ENCODE measurements at places on chromosomes 16 and 17.
A peak's percentile ranks its signal among the peaks of the same experiment; 100 is the strongest.

DNA sequence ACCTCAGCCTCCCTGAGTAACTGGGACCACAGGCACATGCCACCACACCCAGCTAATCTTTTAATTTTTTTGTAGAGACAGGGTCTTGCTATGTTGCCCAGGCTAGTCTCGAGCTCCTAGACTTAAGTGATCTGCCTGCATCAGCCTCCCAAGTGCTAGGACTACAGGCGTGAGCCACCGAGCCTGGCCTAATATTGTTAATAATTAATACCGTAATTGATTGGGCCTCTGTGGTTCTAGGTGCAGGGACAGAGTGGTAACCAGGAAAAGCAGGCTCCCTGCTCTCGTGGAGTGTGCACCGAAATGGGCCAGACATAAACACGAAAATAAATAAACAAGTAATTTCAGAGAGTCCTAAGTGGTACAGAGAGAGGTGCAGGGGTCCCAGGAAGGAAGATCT lies 241.0 kb downstream of the GSG1L start:
- no peak for DNase-seq

- DNase-seq, result no peak
Measured at GRCh38 chr16:25941800-25942499, 250.2 kb downstream of the HS3ST4 start.

DNA sequence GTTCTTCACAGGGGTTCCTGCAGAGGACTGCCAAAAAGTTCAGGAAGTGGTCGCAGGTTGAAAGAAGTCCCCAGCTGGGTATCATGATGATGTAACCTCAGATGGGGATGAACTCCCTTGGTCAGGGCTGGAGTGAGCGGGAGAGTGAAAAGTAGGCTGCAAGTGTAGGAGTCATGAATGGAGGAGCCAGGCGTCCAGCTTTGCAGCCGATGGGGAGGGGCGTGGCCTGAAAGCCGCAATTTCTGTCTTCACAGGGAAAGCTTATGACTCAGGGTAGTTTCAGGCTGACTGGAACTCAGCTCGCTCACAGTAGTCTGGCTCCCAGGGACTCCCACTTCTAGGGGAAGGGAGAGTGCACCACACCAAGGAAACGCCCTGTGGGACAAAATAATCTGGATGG lies 70.0 kb upstream of the HS3ST3A1 start:
- peak; percentile 52 for DNase-seq

GRCh38 chr16:87416826-87417527 lies 24.8 kb downstream of the MAP1LC3B start:
- peak; percentile 51 for DNase-seq

GRCh38 chr16:75343286-75343685 lies 90.0 kb downstream of the CFDP1 start:
- no peak for DNase-seq

DNA sequence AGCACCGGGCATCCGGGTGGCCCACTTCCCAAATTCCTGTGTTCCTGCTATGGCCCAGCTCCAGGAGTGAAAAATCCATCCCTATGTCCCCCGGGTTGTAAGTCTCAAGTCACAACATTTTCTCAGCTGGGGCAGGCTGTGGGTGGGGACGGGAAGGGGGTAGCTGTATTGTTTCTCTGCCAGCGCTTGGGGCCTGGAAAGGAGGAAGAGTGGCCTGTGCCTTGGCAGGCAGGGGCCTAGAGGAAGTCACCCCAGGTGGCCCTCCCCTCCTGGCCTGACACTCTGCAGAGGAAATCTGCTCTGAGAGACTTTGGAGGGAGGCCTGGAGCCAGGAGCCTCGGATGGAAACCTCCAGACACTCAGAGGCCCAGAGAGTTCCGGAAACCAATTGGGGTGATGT lies 10.6 kb upstream of the SCN4A start:
- DNase-seq, result no peak

GRCh38 chr16:67672739-67673662 lies 6.4 kb downstream of the C16orf86 start:
- peak; percentile 70 for DNase-seq

DNA sequence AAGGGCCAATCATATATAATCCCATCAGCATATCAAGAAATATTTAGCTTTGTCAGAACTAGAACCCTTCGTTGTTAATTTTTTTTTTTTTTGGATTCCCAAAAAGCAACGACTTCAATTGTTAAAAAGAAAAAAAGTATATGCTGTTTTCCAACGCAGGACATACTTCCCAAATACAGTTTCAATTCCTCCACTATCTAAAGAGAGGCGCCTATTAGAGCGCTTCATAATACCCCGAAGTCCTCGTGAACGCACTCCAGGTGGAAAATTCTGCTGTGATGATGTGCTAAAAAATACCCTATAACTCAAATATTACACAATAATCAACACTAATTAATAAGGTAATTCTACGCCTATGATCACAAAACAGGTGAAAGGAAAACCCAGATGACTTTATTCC lies 20.8 kb downstream of the GNA13 start:
- no peak for DNase-seq

- no peak for DNase-seq
Measured at GRCh38 chr17:2634361-2634960, 41.0 kb downstream of the PAFAH1B1 start.

- no peak for DNase-seq
Measured at GRCh38 chr16:450785-451512, 25.5 kb downstream of the RAB11FIP3 start.

DNA sequence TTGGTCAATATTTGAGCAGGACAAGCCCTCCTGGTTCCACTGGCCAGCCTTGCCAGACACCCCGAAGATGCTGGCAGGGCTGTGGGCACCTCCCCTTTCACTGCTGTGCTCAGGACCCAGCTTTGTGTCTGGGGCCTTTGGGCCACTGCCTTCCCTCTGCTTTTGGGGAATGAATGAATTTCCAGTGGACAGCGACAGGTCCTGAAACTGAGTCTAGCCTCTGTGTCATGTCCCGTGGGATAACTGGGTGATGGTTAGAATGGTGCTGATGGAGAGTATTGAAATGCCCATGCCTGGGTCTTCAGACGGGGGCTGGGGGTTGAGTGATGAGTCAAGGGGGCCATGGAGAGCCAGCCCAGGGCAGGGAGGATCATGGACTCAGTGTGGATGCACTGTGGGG lies 135.8 kb downstream of the FOXL1 start:
- no peak for DNase-seq

DNA sequence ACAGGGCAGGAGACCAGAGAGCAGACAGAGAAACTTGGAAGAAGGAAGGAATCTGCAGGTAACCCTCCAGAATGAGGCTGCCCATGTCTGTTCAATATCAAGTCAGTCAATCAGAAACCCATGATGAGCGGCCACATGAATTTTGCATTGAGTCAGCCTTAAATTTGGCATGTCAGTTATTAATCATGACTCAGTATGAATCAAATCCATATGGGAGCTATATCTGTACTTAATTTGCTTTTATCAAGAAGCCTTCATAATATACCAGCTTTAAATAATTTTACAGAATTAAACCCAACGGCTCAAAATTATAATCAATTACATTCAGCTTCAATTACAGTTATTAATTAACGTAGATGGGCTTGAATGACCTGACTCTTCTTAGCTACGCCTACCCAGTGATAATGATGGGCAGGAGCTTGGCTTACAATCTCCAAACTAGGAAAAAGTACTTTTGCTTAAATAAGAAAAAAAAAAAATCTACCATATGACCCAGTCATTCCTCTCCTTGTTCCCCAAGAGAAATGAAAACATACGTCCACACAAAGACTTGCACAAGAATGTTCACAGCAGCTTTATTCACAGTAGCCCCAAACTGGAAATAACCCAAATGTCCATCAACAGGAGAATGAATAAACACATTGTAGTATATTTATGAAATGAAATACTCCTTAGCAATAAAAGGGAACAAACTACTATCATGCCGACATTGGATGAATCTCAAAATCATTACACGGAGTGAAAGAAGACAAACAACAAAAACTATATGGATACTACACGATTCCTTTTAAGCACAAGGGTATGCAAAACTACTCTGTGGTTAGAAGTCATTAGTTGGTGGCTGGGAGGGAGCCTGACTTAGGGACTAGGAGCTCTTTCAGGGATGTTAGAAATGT lies 48.6 kb downstream of the SLC39A11 start:
- DNase-seq, result no peak

DNA sequence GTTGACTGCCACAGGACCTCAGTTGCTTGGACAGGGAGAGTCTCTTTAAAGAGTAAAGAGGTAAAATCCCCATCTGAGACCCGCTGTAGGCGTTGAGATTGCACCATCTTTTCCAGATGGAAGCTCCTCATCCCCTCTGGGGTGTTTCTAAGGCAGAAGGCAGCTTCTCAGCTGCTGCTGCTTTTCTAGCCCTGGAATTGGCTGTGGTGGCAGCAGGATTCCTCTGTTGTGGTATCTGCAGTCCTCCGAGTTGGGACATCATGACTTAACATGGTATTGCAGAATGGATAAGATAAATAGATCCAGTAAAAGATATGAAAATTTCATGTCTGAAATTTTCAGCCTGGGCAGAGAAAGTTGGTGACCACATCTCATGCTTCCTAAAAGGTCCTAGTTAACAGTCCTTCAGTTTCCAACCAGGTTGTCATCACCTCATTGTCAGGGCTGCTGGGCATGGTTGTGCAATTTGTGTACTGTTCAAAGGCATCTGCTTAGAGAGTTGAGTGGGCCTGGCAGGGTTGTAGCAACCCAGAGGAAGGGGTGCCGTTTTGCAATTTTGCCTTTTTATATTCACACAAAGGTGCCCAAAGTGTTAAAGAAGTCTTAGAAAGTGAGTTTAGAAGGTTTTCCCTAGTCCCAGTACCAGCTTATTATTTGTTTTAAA lies 150.4 kb downstream of the SPECC1 start:
- no peak for DNase-seq

DNA sequence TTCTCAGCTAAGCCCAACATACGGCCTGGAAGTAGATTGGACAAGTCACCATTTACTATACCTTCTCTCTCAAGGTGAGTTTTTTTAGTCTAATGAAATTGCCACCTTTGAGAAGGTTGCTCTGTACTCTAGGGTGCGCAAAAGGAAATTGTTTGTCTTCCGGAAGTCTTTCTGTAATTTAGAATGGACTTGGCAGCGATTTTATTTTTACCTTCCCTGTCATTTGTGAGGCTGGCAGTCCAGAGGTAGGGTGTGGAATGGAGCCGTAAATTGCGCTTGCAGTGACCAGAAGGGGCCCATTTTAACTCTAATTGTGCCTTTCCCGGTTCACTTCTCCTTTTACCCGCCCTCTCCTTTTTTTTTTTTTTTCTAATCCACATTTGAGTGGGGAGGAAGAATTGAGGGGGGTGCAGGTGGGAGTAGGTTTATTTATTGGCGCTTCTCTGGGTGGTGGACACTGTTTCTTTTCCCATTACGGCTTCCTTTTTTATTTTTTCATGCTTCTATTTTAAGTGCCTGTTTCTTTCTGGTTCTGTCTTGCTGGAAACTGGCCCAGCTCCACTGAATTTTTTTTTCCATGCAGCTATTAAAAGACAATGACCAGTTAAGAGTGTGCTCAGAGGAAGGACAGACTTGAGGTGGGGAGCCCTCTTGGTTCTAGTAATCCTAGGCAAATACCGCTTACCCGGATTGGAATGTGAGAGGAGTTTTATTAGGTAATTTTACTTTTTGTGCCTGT lies 89.7 kb upstream of the CLEC18A start:
- no peak for DNase-seq

DNA sequence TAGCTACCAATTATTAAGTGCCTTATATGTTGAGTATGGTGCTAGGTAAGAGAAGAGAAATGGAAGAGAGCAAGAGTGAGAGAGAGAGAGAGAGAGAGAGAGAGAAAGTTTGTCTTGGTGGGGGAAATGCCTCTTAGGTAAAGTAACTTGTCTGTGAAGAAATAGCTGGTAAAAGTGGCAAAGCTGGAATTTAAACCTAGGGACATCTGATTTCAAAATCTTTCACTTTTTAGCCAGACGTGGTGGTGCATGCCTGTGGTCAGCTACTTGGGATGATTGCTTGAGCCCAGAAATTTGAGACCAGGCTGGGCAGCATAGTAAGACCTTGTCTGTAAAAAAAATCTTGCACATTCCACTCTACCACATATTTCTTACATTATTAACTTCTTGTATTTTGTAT lies 23.0 kb upstream of the CDR2 start:
- DNase-seq, result no peak

DNA sequence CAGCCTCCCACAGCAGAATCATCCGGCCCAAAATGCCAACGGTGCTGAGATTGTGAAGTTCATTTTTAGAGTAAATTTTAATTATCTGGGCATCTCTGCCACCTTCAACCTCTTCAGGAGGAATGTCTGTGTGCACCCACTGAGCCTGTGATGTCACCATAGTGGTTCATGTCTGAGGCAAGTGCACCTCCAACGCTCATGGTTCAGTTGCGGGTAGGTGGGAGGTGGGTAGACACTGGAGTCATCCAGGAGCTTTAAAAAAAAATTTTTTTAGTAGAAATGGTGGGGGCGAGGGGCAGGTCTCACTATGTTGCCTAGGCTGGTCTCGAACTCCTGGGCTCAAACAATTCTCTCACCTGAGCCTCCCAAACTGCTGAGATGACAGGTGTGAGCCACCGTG lies 1.9 kb downstream of the FLYWCH1 start:
- DNase-seq, result no peak

GRCh38 chr17:14784997-14785696 lies 480.0 kb downstream of the PMP22 start:
- no peak for DNase-seq

DNA sequence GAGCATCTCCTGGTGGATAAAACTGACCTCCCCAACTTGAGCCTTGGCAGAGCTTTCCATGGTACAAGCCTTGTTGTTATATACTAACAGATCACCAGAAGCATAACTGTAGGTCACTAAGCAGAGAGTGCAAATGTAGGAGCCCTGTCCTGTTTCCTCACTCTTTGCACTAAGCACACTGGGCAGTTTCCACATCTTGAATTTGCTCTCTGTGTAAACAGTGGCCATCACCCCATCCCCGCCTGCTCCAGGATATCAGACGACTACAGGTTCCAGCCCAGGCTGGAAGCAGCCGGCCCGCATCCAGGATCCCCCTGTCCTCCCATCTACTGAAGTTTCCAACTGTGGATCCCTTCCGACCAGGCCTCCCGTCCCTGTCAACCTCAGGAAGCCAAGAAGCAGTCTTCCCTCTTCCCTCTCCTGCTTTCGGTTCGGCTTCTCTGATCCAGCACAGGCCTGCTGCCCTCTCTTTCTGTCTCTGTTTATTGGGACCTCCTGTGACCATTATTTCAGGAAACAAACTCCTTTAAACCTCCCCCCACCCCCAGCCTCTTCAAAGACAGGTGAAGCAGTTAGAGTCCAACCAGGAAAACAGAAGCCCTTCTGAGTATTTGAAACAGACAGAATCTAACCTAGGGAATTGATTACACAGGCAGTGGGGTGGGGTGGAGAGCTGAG lies 22.6 kb upstream of the CACNG4 start:
- no peak for DNase-seq

- no peak for DNase-seq
Measured at GRCh38 chr17:61456688-61457225, 4.5 kb downstream of the TBX4 start.

All from stimulated activated CD8-positive, alpha-beta memory T cell treated with anti-CD3 and anti-CD28 coated beads, Interleukin-4, amount 100 ng/mL, for 48 hours (primary cell).